ENCODE measurements at places on chromosomes 1 and 21. TPM values are rescaled to one million over a fixed set of nuclear protein-coding genes. Genes with fewer than 3 reads are reported as not detected.

DNA sequence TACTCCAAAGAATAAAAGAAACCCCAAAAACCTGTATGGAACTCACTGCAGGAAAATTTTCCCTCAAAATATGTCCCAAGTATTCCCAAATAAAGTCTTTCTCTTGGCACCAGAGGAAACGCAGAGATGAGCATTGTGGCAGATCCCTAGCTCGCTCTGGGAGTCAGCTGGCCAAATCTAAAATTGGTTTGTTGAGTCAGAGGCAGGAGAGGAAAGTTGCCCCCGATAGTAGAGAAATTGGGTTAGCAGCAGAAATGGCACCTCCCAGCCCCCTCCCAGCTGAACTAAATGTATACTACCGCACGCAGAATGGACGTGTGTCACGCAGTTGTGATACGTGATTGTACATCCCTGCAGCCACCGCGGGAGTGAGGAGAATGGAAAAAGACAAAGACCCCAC lies 39.9 kb upstream of the TARBP1 start:
- DNase-seq: no peak

GRCh38 chr1:27523337-27524020 lies 33.5 kb upstream of the WASF2 start:
- no peak for DNase-seq

DNA sequence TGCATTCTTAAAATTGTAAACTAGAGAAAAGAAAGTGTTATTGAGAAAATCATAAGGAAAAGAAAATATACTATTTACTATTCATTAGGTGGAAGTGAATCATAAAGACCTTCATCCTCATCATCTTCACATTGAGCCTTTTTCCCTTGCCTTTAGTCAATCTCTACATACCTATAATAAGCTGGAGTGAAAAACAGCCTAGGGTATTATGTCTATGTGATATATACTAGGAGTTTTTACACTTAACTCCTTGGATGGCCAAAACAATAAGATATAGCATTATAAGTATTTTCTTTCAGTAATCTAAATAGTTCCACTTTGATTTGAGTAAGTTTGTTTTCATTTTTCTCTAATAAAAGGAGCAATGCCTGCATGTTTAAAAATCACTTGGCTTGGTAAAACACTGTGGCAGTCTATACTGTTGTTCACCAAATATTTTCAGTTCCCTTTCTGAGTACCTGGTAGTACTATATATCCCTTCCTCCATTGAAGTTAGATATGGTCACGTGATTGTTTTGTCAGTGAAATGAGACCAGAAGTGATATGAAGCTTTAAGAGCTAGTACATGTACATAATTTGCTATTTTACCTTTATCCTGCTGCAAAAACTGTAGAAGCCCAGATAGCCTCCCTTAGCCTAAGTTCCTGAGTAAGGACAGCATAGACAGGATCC lies 78.3 kb downstream of the CLEC20A start:
- DNase-seq: no peak

DNA sequence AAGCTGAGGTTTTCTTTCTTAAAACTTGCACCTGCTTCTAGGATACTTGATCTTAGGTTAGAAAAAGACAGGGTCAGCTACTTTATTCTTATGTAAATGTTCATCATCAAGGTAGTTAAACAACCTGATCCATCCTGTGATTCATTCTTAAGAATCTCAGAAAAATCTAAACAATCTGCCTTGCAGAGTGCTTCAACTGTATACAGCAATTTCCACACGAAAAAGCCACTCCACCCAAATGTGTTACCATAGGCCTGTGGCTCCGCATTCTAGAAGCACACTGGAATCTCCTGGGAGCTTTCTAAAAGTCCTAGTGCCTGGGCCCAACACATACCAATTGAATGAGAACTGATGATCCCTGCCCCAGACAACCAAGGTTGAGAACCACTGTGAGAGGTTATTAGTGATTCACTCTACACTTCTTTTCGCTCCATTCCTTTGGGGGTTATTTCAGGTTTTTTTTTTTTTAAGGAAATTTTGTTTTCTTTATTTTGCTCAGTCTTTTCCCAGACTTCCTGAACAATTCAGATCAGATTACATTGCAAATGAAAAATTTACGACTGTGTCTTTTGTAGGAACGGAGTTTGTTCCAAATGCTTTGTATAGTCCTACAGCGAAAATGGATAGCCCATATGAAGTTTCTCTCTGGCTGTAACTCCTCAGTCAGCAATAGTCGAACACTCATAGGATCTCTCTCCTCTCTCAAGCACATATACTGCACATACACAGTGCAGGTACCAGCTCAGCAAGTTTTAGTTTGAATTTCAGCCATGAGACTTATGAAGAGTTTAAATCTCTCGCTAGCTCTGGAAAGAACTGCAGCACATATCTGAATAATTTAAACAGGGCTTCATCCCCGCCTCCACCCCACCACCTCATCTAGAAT lies 16.1 kb downstream of the SMYD2 start:
- no peak for DNase-seq

DNA sequence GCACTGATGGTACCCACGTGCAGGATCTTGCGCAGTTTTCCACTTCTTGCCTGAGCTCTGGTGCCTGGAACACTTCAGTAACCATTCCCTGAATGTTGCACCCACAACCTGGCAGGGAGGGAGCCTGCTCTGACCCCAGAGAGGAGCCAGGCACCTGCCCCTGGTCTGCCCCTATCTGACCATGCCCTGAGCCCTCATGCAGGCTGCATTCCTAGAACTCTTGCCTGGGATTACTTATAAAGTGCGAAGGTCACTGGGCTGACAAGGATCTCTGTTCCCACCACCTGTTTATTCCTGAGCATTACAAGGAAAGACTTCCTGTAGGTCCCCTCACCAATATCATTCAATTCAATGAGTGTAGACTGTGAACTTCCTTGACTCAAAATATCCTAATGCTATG lies 191.9 kb upstream of the FMN2 start:
- no peak for DNase-seq

DNA sequence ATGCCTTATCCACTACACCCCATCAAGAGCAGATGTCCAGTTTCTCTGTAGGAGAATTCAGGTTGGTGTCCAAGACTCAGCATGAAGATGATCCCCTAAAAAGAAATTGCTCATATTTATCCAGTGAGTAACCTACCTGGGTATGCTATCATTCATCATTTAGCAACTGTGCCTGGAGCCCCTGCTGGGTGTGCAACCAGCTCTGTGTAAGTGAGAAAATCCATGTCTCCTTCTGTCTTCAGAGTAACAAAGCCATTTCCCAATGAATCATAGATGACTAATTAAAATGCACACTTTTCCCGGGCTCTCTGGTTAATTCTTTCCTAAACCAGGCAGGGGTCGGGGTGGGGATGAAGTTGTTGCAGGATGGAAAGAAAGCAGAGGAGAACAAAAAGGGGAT lies 35.8 kb downstream of the OLFML3 start:
- no peak for DNase-seq

GRCh38 chr1:80917826-80918225 lies 882.9 kb upstream of the ADGRL2 start:
- DNase-seq: no peak

DNA sequence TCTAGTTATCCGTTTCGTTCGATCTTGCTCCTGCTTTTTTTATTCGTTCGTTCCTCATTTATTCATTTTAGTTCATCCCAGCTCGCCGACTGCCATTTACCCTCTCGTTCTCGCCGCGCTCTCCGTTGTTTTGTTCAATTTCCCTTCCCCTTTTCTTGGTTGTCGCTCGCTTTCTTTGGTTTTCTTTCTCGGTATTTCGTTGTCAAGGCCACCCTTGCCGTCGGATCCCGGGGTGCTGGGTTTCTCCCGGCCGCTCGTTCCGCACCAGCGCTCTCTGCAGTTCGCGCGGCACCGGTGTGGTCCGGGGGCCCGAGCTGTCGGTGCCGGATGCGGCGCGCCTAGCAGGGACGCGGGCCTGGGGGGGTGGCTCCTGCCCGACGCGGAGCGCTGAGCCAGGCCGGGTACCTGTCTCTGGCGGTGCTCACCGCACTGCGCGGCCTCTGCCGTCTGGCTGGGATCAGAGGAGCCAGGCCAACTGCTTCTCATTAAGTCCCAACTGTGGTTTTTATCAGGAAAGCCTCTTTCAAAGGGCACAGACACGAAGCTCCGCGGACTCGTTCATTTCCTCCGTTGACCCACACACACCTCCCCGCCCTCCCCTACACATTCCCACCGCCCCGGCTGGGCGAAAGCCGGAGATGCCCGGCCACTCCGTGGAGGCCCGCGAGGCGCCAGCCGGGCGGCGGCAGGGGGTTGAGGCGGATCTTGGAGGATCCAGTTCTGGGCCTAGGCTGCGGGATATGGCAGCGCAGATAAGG lies 1.6 kb downstream of the ALX3 start:
- no peak for DNase-seq

DNA sequence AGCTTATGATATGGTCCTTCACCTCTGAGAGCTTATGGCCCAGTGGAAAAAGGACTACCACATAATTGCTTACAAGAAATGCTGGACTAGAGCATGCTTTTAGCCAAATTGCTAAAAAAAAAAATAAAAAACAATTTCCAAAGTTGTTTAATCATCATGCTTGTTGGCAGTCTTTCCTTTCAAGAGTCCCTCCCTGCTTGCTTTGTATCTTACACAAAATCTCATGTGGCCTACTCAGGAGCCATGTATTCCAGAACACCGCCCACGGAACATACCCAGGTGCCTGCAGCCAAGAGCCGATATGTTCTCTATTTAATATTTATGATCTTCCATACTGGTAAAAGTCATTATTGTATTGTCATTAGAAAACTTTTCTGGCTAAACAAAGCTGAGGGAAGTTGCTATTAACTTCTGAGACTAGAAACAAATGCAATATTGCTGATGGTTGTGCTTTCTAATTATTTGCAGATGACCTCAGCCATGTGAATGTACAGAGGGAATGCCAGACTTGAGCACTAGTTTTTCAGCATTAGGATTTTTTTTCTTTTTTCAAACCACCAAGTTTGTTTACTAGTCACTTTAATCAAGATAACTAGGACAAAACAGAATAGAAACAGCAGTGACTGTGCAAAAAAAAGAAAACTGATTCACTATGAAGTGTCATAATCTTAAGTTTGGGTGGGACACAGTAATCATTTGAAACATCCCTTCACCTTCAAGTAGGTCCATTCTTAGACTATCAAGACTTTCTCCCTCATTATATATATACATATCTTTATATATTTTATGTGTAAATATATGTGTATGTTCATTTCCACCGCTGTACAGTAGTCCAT lies 129.3 kb upstream of the GORAB start:
- DNase-seq: no peak

DNA sequence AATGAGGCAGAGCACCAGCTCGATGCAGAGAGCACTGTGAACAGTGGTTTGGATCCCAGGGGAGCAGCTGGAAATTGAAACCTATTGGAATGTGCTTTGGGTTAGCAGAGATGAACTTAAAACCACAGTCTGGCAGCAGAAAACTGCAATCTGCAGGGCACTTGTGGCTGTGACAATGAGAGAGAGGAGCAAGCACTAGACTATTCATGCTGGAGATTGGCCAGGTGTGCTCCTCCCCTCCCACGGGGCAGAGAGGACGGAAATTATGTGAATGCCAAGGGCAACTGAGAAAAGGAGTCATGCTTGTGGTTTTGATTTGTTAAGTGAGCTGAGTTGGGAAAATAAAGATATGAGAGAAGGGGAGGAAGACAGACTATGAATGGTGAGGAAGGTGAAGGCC lies 38.1 kb downstream of the HSD3B2 start:
- no peak for DNase-seq

GRCh38 chr1:71351438-71351837 lies 270.6 kb upstream of the ZRANB2 start:
- no peak for DNase-seq

DNA sequence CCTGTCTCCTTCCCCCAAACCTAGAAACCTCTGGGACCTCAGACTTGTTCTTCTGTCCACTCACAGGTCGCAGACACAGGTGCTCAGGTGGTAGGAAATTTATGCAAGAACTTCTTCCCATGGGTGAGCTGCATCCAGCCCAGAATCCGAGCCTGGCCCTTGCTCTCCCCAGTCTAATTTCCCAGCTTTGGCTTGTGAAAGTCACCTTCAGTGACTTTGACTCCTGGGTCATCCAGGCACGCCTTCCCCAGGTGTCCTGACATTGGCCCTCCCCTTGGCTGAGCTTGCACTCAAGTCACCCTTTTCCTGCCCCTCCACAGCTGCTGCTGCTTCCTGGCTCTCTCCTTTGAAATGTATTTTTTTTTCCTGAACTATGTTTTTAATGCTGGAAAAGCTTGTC lies 6.6 kb downstream of the IPO13 start:
- DNase-seq: no peak

DNA sequence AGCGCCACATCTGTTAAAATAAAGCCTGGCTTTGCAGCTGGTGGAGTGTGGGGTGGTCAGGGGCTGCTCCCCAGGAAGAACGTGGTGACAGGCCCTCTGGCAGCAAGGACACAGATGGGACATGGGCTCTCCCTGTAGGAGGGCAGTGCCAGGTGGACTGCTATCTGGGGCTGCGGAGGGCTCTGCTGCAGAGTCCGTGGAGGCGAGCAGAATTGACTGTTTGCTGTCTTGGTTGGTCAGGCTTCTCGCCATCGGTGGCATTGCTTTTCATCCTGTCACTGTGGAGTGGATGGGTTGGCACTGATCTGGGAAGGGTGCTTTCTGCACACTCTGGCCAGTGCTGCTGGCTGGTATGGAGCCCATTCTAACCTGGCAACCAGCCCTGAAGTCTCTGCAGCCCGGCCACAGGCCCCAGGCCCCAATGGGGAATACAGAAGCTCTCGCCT lies 103.0 kb downstream of the LAMC2 start:
- DNase-seq: no peak

- DNase-seq: no peak
Observed at GRCh38 chr1:154589780-154590179, 18.2 kb downstream of the ADAR start.

GRCh38 chr1:94514095-94514727 lies 27.3 kb downstream of the F3 start:
- DNase-seq: peak; percentile 20

DNA sequence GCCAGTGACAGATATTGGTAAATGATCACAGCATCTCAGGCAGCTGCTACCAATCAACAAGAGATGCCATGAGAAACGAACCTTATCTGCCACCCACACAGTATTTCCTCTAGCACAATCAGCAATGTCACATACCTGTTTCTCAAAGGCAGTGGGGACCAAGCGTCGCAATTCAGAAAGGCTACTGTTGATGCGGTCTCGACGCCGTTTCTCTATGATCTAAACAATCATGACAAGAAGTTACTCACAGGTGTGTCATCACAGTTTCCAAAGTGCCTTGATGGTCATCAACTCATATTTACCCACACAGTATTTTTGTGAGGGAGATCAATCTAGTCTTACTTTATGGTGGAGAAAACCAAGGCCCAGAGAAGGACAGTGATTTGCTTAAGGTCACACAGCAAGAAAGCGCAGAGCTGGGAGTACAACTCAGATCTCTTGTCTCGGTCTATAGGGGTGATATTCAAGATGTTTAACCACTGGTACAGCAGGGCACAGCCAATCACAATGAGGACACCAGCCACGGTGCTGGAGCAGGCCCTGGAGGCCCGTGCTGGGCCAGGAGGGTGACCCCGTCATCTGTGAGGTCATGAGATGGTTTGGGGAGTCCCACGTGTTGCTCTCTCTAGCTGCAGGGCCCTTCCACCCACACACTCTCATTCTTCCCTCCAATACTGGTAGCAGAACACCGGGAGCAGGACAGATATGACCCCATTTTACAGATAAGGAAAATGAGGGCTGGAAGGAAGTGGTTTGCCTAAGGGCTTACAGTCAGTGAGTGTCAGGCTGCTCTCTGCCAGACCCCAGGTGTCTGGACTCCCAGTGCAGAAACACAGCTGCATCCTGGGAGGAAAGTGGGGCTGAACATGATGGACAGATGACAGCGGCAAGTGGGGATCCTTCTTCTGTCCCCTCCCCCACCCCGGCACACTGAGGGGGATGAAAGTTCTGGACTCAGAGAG lies 7.8 kb downstream of the HEYL start:
- peak; percentile 72 for DNase-seq

PLA2G2A gene
- polyA plus RNA-seq: not detected

CD52 gene
- not detected for polyA plus RNA-seq

MRPS6 gene
- 26.8 TPM for polyA plus RNA-seq

IL12RB2 gene
- polyA plus RNA-seq: not detected

PADI2 gene
- polyA plus RNA-seq: 0.52 TPM
